ENCODE measurements at places on chromosomes 6 and 20.

DNA sequence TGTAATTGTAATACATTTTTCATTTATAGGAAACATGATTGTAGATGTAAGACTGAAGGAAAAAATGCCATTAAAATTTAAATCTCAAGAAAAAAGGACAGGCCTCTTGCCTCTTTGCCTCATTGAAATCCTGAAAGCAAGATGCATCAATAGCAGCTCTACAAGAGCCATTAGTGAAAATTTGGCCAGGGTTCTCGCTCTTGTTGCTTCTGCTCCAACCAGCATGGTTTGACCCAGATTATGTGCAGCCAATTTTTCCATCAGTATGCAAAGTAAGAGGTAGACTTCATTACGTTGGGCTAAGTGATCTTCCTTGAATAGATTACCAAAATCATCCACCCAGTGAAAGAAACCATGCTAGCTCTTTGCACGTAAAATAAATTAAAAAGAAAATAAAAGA, 106.6 kb downstream of the SGK1 start:
- no peak for DNase-seq

GRCh38 chr20:34710861-34711574, 6.9 kb downstream of the TP53INP2 start:
- DNase-seq, result no peak

- DNase-seq, result no peak
These were observed 310.8 kb downstream of the BMP7 start for GRCh38 chr20:56955680-56956079.

GRCh38 chr20:4171538-4172116, 156.3 kb upstream of the RNF24 start:
- DNase-seq, result no peak

- no peak for DNase-seq
These were observed 407.1 kb downstream of the GRIK2 start for GRCh38 chr6:101800598-101800997.

DNA sequence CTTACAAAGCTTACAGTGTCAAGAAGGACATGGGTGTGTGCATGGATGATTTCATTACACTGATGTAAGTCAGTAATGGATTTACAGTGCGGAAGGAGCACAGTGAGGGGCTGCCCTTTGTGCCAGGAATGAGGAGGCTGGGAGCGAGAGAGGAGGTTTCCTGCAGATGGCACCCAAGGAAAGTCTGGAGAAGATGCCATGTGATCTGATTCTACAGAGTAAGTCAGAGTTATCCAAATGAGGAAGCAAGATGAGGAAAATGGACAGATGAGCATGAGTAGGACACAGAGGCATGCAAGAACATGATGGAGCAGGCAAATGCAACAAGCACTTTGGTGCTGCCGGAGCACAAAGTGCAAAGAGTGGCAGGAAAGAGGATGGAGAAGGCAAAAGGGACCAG, 29.7 kb downstream of the MAP7 start:
- no peak for DNase-seq

DNA sequence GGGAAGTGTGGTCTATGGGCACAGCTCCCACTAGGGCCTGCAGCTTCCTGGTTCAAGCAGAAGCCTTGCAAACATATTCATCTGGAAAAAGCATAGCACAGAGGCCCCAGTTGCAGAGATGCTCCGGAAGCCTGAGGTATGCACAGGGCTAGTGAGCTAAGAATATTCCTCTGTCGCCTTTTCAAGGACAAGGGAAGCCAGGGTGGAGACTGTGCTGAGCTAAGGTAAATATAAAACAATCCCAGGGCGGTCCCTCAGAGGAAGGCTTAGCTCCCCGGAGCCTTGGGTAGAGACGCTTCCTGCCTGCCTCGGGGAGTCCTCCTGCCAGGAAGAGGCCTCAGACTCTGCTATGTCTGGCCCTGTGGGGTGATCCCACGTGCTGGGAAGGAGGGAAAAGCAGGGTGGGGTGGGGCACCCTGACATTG, 134.8 kb upstream of the FOXA2 start:
- DNase-seq, result no peak

DNA sequence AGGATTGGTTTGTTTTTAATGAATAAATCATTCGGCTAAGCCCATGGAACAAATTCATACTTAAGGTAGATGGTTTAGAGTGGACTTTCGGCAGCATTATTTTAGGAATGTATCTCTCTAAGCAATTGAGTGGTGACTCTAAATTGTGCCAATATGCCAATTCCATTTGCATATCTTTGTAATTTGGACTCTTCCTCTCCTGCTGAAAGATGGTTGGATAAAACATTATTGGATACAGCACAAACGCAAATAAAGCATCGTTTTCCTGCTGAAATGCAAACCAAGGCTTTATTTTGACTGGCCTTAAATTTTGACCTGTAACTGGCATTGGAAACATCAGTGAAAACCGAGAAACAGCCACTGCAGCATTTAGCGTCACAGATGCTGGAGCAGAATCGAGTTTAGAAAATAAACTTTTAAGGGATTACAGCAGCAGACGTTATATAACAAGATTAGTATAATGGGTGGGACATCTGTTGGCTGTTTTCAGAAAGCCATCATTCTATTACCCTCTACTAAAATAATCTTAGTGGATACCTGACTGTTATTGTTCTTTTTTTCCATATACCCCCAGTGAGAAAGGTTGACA, 726.0 kb downstream of the KIF16B start:
- DNase-seq, result no peak

DNA sequence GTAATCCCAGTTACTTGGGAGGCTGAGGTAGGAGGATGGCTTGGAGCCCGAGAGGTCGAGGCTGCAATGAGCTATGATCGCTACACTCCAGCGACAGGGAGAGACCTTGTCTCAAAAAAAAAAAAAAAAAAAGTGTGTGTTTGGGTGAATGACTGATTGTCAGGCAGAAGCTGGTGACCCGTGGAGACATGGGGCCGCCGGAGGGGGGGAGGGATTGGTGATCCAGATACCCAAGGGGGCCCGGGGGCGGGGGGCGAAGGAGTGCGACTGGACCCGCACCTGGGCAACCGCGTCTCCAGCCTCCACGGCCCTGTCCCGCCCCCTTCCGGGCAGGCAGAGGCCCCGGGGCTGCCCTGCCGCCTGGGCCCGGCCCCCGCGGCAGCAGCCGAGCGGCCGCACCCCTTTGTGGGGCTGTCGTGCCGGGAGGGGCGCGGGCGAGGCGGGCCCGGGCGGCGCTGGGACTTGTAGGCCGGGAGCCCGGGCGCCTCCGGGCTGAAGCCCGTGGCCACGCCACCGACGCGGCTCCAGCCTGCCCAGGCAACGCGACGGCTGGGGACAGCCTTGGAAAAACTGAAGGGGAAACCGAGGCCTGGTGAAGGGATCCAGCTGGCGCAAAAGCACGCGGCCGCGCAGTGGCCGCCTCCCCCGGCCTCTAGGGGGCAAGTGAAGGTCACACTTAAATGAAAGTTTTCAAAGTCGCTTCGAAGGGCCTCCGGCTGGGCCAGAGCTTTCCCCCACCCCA, 2.1 kb upstream of the RBM38 start:
- DNase-seq, result no peak

DNA sequence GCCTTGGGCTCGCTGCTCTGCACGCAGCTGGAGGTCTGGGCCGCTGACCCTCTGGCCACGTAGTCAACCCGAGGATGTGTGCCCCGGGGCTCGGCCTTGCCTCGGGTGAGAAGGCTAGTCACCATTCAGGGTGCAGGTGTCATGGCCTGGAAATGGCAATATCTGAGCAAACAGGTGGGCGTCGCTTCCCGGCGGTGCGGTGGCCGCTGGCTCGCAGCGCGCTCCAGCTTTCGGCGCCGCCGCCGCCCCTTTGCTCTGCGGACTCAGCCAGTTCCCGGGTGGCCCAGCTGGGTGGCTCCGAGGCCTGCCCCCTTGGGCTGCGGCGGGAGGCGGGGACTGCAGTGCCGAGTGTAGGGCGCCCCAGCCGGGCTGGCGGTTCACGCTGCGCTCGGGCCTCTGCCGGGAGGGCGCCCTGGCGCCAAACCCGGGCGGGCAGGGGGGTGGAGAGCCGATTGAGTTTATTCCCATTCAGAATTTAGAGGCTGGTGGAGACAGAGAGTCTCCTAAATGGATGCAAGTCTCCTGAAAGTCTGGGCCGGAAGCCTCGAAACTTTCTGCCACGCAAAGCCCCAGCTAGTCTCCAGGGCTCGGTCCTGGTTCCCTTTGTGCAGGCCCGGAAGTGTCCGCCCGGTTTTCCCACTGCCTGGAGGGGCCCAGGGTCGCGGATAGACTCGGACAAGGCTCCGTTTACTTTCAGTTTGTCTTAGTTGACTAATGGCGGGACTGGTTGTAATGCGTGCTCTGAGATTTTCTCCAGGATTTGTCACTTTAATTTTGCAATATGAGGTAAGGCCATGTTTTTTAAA, 11.3 kb upstream of the TFAP2A start:
- no peak for DNase-seq

GRCh38 chr20:7348253-7348652, 580.8 kb downstream of the BMP2 start:
- no peak for DNase-seq

- DNase-seq, result peak; percentile 18
These were observed 34.3 kb downstream of the COL12A1 start for GRCh38 chr6:75171567-75171966.

GRCh38 chr6:3455569-3456394, 1.1 kb downstream of the SLC22A23 start:
- DNase-seq, result no peak

- DNase-seq, result no peak
These were observed 4.1 kb downstream of the HLA-C start for GRCh38 chr6:31267651-31268368.

DNA sequence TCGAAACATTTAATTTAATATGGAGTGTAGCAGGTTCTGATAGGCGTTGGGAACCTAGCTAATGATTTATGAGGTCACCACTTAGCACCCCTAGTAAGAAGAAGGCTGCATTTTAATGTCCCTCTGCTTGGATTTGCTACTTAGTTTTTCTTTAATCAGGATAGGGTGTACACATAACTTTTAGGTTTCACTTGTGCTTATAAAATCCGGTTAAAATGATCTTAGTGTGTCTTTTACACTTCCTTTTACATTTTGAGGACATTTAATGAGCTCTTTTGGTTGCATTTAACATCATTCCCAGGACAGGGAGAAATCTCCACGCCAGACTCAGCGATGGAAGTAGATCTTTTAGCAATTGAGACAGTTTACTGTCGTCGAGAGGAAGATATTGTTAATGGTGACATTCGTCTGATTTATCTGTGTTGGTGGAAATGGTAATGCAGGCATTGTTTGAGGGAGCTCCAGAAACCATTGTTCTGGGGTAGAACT, 5.6 kb downstream of the TFAP2A start:
- DNase-seq, result no peak

GRCh38 chr6:103862297-103862696, 997.4 kb downstream of the HACE1 start:
- DNase-seq, result no peak

DNA sequence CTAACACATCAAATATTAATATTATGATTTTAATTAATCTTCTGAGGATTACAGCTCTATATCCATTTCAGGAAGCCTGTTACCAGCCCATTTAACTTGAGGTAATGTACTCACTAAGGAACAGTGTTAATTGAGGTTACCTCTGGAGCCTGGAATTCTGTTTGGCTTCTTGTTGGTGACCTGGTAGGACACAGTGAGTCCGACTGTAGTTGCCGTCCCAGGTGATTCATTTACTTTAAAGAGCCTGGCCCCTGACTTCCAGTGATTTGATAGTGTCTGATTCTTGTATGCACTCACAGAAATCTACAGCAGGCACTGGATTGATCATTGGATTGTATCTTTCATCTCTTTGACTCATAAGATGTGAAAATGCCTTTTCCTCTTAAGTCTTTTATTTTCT, 34.0 kb downstream of the IGF2R start:
- no peak for DNase-seq

GRCh38 chr6:42007286-42008137, 42.8 kb upstream of the TAF8 start:
- DNase-seq, result no peak

GRCh38 chr6:43393602-43394001, 24.2 kb upstream of the ZNF318 start:
- DNase-seq, result no peak

DNA sequence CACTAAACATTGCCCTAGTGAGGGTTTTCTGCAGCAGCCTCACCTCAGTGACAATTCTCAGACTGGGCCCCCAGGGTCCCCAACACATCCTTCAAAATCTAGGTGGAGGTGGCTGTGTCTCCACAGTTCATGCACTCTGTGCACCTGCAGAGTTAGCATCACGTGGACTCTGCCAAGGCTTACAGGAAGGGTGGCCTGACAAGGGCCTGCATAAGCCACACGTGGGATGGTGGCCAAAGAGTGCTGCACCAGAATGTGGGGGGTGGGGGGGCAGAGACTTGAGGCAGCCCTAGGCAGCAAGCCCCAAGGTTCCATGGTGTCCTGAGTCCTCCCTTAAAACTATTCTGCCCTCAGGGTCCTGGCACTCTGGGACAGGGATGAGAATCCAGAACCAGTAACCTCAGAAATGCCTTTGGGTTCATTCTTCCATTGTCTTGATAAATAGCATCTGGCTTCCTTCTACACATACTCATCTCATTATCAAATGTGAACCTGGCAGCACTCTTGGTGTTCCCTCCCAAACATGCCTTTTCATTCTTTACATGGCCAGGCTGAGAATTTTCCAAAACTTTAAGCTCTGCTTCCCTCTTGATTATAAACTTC, 1.6 kb upstream of the SERPINB1 start:
- DNase-seq, result no peak

GRCh38 chr6:14360565-14360964, 243.0 kb downstream of the CD83 start:
- DNase-seq, result no peak

DNA sequence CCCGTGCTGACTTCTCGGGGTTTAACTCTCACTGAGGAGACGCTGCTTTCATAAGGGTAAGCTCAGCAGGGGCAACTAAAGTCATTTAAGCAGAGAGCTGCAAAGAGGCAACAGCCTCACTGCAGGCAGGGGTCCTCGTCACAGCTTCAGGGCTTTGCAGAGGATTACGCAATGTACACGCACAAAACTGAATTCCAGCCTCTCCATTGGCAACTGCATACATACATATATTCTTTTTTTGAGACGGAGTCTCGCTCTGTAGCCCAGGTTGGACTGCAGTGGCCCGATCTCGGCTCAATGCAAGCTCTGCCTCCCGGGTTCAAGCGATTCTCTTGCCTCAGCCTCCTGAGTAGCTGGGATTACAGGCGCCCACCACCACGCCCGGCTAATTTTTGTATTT, 2.4 kb downstream of the GMEB2 start:
- DNase-seq, result peak; percentile 31

DNA sequence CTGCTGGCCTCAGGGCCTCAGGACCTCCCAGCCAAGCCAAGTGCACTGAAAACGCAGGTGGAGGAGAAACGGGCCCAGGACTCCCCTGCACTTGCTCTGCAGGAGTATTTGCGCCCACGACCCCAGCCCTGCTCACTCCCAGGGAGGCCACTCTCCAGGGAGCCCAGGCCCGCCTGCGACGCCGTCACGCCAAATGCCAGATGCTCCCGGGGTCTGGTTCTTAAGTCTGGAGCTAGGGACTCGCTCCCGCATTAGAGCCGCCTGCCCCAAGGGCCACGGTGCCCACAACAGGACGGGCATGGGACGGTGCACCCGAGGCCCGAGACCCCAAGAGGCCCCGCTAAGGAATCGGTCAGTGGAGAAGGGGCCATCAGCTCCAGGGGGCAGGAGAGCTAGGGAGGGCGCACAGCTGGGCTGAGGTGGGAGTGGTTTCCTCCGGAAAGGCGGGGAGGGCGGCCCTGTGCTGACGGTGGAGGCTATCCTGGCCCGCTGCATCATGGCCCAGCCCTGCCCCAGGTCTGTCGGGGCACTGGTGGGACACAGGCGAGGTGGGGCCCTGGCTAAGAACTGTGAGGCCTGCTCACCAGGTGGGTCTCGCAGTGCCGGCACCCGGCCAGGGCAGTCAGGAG, 44.1 kb upstream of the CHRNA4 start:
- DNase-seq, result no peak
